ENCODE measurements at places on chromosomes 5 and 9.

GRCh38 chr9:130878295-130878694 is 18.3 kb downstream of the QRFP start:
- DNase-seq, result no peak

DNA sequence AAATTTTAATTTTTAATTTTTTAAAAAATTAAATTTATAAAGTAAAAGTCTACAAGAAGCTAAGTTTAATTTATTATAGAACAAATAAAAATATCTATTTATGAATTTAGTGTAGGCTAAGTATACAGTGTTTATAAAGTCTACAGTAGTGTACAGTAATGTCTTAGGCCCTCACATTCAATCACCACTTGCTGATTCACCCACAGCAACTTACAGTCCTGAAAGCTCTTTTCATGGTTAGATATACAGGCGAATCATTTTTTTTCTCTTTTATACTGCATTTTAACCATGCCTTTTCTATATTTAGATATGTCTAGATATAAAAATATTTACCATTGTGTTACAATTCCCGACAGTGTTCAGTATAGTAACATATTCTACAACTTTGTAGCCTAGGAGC is 55.9 kb downstream of the PCSK1 start:
- no peak for DNase-seq

- DNase-seq, result no peak
Observed at GRCh38 chr5:53233645-53234405, 124.3 kb upstream of the MOCS2 start.

- DNase-seq, result no peak
Observed at GRCh38 chr5:167412556-167412955, 878.9 kb upstream of the WWC1 start.

- no peak for DNase-seq
Observed at GRCh38 chr9:135050072-135050990, 37.1 kb upstream of the OLFM1 start.

- DNase-seq, result no peak
Observed at GRCh38 chr9:90900130-90900529, 98.5 kb downstream of the SYK start.

DNA sequence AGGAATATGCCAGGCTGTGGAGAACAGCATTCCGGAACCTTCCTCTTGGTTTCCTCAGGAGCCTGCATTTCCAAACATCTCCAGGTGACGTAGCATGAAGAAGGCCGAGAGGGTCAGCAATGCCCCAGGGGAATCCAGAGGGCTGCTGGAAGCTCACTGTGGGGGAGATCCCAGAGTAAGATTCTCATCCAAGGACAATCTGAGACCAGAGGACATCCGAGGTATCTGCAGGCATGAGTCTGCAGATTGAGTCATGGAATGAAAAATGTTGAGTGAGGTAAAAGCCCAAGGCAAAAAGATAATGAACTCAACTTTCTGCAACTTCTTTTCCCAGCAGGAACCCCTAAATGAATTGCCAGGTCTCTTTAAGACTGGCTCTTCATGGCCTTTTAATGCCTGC is 73.5 kb downstream of the KIF4B start:
- DNase-seq, result no peak

- DNase-seq, result no peak
Observed at GRCh38 chr5:102911973-102912372, 156.9 kb downstream of the PAM start.

GRCh38 chr5:132641241-132641723 is 16.7 kb upstream of the IL13 start:
- no peak for DNase-seq

- no peak for DNase-seq
Observed at GRCh38 chr5:171871711-171872110, 86.1 kb downstream of the SMIM23 start.

DNA sequence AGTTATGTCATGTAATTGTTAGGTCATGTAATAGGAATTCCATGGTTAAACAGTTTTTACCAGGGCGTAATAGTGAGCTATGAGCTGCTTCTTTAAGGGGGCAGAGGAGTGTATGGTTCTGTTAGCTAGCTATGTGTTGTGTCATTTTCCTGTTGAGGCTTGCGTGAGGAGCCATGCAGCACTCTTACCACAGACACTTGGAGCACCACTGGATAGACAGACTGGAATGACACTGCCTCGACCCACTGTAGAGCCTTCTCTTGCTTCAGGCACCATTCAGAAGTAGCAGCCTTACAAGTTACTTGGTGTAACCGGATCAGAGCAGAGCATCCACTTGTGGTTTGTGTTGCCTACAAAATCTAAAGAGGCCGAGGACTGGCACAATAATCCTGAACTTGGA is 28.3 kb upstream of the STOM start:
- no peak for DNase-seq

DNA sequence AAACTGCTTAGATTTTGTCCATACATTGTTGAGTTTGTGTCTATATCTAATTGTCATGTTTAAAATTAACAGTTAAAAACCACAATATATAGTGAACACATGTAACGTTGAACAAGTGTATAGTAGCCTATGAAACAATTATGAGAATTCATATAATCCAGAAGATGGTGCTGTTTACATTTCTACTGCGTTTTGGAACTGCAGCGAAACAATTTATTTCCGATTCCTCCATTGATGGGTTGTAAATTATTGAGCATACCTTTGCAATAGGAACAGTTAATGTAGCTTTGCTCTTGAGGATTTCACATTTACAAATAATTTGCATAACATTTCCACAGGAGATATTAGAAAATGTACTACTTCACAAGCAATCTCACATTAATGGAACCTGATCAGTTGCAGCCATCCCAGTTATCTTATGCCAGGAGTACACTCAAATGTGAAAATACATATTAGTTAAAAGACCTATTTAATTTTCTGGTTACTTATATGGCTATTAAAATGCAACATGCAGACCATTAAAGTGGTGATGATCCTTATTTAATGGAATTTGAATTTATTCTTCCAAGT is 411.8 kb downstream of the CDH10 start:
- DNase-seq, result no peak

DNA sequence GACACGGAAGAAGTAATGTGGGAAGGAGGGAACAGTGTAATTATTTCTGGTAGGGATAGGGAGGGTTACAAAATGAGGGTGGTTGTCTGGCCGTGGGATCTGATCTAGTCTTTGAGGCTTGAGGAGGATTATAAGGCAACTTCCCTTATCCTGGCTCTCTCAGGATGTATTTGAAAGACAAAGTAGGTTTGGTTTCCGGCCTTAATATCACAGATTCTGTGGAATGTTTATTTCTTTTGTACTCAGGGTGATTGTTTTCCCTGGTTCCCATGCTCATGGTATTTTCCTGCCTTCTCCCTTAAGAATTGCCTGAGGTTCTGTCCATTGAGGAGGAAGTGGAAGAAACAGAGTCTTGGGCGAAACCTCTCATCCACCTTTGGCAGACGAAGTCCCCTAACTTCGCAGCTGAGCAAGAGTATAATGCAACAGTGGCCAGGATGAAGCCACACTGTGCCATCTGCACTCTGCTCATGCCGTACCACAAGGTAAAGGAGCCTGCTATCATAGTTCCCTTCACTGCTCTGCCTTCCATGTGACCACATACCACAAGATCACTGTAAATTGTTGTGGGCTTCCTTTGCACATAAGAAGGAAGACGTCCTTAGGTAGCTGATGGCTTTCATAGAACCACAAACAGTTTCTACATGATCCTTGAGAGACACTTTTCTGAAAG is 253.8 kb downstream of the KDM4C start:
- no peak for DNase-seq

GRCh38 chr5:148398698-148399121 is 15.0 kb downstream of the FBXO38 start:
- no peak for DNase-seq

- no peak for DNase-seq
Observed at GRCh38 chr9:107784235-107784958, 294.8 kb upstream of the KLF4 start.

DNA sequence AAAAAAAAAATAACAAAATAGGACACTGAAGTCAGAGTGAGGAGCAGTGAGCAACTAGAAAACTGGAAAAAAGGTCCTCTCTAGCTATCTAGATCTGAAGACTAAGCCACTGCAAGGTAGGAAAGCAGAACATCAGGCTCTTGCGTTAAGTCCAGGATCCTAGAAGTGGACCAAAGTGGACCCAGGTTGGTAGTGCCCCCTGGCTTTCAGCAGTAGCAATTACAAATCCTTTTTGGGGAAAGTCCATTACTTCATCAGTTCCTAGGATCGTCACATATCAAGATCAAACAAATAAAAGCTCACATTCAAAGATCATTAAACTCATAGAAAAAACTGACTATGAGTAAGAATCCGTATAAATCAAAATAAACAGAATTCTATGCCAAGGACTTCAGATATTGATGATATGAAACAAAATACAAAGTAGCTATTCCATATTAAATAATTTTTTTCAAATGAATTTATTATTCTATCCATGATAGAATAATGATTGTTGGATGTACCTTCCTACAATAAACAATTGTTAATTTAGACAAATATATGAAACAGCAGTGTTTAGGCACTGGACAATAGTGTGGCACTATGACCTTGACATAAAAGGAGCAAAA is 6.5 kb upstream of the RICTOR start:
- DNase-seq, result no peak

All from activated CD4-positive, CD25-positive, alpha-beta regulatory T cell (primary cell).